AG09309 (cell line): ENCODE measurements at places on chromosomes 13 and 19.

DNA sequence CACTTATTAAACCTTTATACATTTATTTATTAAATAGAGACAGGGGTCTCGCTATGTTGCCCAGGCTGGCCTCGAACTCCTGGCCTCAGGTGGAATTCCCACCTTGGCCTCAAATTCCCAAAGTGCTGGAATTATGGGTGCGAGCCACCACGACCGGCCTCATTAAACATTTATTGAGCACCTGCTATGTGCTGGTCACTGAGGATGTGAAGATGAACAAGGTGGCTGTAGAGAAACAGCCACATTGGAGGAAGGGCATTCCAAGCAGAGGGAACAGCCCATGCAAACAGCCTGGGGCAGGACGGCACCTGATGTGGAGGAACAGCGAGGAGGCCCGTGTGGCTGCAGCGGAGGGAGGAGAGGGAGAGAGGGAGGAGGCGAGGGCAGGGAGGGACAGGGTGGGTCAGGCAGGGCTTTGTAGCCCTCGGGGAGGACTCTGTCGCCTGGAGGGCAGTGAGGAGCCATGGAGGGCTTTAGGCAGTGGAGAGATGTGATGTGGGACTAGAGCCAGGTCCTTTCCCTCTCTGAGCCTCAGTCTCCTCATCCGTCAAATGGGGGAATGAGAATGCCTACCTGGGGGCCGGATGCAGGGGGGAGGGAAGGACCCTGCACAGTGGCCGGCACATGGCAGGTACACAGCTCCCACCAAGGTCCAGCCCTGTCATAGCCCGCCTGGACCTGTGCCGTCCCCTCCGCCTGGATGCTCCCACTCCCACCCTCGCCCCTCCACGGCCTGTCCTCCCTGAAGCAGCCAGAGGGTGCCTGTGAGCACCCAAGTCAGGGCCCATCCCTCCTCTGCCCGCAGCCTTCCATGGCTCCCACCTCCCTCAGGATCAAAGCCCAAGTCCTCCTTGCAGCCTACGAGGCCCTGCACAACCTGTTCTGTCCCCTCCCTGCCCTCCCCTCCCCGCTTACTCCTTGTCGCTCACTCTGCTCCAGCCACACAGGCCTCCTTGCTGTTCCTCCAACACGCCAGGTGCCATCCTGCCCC, 21.5 kb upstream of the NFIC start:
- no peak for DNase-seq

DNA sequence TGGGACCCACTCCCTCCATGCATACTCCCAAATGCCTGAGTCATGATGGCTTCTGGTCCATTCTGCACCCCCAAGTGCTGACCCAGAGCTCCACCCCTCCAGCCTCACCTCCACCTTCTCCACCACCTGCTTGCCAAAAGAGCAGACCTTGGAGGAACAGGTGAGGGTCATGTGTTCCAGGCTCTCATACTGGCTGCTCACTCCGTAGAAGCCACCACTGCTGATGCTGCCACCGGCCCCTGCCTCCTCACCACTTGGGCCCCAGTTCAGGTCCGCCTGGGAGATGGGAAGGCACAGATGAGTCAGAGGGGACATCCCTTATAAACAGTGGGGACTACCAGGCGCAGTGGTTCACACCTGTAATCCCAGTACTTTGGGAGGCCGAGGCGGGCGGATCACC, 7.9 kb downstream of the CD37 start:
- DNase-seq = no peak

- DNase-seq = no peak
Observed at GRCh38 chr13:78428646-78429045, 174.7 kb downstream of the POU4F1 start.

GRCh38 chr19:34474233-34474989, 7.1 kb upstream of the WTIP start:
- no peak for DNase-seq

- DNase-seq = no peak
Observed at GRCh38 chr19:12208221-12208620, 45.3 kb downstream of the ZNF136 start.

DNA sequence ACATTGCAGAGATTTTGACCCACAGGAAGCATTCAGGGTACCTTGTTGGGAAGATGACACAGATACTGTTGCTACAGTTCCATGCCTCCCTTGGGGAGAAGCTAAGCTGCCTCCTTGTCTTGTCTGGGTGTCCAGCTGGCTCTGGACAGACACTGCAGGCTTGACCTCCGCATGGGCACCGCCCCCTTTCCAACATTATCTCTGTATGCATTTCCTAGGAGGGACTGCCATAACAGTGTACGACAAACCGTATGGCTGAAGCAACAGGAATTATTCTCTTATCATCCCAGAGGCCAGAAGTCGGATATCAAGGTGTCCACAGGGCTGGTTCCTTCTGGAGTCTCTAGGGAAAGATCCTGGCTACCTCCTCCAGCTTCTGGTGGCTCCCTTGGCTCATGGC, 67.0 kb upstream of the USE1 start:
- DNase-seq = no peak

GRCh38 chr19:35661995-35662340, 4.3 kb upstream of the UPK1A start:
- DNase-seq = no peak

DNA sequence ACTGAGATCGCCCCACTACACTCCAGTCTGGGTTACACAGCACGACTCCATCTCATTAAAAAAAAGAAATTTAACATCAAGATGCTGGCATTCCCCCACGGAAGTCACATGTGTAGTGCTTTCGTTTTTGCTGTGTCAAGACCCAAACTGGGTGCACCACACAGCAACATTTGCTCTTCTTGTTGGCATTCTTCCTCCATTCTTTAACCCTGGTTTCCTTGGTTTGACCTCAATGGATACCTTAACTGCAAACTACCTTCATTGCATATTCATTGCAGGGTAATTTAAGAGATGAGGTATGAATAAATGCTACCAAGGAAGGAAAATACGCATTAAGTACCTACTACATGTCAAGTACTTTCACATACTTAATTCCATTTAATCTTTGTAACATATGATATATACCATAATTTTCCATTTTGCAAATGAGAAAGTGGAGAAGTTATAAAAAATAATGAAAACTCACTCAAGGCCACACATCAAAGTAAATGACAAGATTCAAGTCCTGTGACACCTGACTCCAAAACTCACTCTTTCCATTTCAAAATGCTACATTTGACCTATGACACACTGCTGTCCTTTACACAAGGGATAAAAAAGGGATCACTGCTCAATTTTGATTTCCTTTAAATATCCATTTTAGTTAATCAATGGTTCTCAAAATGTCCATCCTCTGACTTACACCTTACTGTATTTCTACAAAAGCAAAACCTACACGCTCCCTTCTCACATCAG, 59.2 kb downstream of the STK24 start:
- DNase-seq = no peak

- DNase-seq = no peak
Observed at GRCh38 chr13:48431987-48432615, 19.2 kb upstream of the LPAR6 start.

GRCh38 chr13:104594806-104595205, 1528.6 kb upstream of the SLC10A2 start:
- no peak for DNase-seq

DNA sequence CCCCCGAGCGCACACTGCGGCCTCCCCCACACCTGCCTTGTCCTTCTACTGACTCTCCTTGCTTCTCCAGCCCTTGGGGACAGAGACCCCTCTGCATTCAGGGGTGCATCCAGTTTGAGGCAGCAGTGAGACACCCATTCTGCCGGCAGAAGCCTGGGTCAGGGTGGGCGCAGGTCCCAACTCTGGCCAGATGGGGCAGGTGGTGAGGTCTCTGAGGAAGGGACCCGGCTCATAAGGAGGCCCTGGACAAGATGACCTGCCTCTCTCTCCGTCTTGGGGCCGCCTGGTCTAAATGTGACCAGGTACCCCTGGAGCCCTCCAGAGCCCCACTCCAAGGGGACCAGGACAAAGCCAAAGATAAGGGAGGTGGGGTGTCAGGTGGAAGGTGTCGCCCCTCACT, 6.1 kb downstream of the CHERP start:
- DNase-seq = no peak
